Right ventricle myocardium inferior (tissue), 1 donor: ENCODE measurements at places on chromosomes 4 and X. TPM values are rescaled to one million over a fixed set of nuclear protein-coding genes. Genes with fewer than 3 reads are reported as not detected.

Gene TBX22
- 0.38 TPM for total RNA-seq

Gene TFDP3
- not detected for total RNA-seq

Gene DRD5
- not detected for total RNA-seq

DNA sequence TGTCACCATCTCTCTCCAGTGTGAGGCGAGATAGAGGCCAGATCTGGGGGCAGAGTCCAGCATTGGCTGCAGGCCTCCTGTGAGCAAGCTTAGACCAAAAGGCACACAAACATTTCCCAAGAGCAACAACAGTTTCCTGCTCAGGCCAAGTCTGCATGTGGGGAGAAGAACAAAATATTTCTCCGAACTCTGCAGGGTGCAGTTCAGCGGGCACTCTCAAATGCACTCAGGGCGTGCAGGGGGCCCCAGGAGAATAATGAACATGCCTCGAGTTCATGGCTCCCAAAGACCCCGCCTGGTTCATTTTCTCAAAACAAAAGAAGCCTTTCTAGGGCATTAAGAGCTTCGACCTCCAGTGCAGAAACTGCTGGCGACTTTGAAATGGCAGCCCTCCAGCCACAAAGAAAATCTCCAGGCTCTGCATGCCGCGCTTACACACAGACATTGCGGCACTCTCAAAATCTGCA is 57.8 kb upstream of the HELT start:
- no peak for DNase-seq

DNA sequence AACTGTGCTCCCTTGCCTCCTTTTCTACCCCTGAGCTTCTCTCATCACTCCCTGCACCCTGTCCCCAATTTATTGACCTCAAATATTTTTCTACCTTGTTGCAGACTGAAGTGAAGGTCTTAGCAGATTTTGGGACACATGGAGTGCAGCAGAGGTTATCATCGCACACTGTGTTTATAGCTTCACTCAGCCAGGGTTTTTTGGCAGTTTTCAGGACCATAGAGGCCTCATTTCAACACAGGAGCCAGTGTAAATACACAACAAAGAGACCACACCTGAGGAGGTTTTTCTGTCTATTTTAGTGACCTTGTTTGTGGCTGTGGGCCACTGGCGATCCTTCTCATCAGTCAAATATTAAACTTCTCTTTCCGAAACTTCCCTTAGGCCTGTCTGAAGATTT is 457.1 kb downstream of the SPRY1 start:
- no peak for DNase-seq

DNA sequence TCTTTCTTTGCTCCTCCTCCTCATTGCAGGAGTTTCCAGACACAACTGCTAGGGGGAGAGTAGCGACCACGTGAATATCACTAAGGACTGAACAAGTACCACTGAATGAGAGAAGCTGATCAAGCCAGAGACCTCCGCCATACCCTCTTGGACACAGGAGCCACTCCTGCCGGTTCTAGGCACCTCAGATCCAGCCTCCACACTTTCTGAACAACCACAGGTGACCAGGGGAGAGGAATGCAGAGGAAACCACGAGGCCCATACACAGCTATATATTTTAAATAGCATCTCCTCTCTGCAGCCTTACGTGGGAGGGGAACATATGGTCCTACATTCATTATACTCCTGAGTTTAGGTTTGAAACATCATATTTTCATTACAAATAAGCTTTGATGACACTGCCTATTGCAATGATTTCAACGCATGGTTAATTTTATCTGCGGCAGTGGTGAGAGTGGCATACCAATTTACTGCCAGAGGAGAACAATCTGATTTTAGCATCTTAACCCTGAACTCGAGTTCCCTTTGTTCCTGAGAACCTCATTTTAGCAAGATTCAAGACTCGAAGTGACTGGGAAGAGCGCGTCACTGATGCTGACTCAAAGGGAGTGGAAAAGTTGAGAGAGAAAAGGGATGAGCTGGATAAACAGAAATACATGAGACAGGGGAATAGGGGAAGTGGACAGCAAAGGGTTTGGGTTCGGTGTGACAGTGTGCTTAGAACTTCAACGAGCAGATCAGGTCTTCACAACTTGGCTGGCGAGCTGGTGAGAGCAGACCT is 231.7 kb upstream of the PPARGC1A start:
- DNase-seq, result no peak
